Fibroblast of lung (primary cell): ENCODE measurements at places on chromosomes 4 and X.

DNA sequence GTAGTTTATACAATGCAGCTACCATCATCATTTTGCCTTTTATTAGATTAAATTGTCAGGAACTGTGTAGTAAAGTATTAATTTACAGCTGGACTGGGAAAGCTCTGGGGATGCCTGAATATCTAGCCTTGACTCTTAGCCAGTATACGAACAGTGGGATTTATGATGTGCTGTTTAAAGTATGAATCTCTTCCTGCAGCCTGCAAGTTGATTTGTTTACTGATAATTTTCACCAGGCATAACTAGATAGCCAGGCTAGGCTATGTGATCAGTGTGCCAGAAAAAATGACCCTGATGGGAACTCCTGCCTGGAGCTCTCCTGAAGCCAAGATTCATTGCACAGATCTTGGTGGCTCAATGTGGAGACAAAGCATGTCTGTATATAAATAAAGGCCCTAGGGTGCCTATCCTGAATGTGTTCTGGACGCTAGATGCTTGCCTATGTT, 119.2 kb downstream of the SCLT1 start:
- peak; percentile 55 for DNase-seq

GRCh38 chrX:94908648-94909047, 1234.6 kb downstream of the FAM133A start:
- no peak for DNase-seq

DNA sequence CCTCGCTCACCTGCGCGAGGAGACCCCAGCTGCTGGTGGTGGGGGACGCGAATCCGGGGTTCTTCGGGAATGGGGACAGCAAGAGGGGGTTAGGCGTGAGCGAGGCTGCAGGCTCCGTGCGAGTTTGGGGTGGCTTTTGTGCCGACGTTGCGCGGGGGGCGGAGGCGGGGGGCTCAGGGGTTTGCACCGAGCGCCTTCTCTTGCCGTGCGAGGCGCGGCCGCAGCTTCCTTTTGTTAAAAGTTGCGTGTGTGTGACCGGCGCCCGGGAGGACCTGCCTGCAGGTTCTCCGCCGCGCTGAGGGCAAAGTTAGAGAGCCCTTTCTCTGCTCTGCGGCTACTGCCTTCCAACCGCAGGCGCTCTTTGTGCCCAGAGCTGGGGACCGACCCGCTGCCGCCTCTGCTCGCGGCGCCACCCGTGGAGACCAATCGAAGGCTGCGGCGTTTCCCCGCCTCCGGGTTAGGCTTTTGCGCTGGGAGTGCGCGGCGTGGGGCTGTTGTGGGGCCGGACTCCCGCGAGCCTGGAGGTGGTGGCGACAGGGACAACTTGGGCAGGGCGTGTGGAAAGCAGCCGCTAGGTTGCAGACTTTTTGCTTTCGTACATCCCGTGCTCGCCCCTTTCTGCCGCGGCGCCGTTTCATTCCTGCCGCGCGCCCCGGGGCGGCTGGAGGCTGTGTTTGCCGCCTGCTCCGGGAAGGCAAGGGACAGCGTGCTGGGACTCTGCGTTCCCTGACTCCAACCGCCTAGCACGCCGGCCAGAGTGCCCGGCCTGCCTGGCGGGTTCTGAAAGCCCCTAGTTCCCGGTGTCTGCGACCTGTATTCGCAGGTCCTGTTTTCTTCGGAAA, 716 bp downstream of the KIT start:
- DNase-seq = peak; percentile 28

- no peak for DNase-seq
Measured at GRCh38 chr4:9924750-9925149, 96.5 kb downstream of the SLC2A9 start.

- DNase-seq = no peak
Measured at GRCh38 chr4:128303405-128303785, 15.8 kb upstream of the PGRMC2 start.

- no peak for DNase-seq
Measured at GRCh38 chr4:147975933-147976928, 244.3 kb downstream of the ARHGAP10 start.

GRCh38 chrX:20418379-20419150, 151.9 kb upstream of the RPS6KA3 start:
- no peak for DNase-seq

GRCh38 chr4:39823191-39823590, 125.3 kb downstream of the UBE2K start:
- peak; percentile 88 for DNase-seq

DNA sequence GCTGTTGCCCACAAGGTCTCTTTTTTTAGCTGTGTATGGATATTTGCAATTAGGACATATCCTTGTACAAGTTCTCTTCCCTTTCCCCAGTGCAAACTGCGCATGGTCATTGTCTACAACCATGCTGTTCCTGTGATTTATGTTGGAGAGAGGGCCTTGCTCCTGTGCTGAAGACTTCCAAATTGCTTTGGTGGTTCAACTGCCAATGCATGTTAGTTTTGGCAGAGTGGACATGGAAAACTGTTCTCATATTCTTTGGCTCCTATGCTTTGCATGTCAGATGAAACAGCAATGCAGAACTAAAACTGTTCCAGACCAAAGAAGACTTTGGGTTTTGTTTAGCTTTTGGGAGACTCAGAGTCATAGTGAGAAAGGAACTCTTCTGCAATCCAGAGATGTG, 148.8 kb upstream of the EDNRA start:
- no peak for DNase-seq

DNA sequence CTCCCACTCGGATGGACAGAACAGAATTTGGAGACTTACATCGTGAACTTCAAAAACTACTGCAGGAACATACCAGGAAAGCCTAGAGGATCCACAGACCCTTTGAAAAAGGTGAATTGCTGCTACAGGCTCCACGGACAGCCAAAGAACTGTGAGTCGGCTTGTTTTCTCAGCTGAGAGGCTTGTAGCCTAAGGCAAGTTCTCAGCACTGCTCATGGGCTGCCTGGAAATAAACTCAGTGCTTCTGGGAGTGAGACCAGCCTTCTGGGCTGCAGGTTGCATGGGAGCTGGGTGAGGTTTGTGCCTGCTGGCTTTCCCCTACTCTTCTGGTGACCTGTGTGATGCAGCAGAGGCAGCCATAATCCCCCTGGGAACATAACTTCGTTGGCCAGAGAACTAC, 1397.6 kb downstream of the FAM133A start:
- no peak for DNase-seq

- DNase-seq = peak; percentile 27
Measured at GRCh38 chr4:177574446-177574845, 132.2 kb upstream of the AGA start.
